Osteocyte (in vitro differentiated cells): ENCODE measurements at places on chromosomes 6 and 20. TPM values are rescaled to one million over a fixed set of nuclear protein-coding genes. Genes with fewer than 3 reads are reported as not detected.

SIM1 gene
- total RNA-seq, result 1.6 and 2.6 TPM in 2 replicates

- H3K27ac ChIP-seq, result no peak overlapping the region
- peaks cover 8% of the 10 kb centered on the region for H3K4me1 ChIP-seq
- H3K36me3 ChIP-seq, result peaks cover 21% of the 10 kb centered on the region
- H3K4me3 ChIP-seq, result no peak overlapping the region
- no peaks in the 10 kb centered on the region for H3K27me3 ChIP-seq
Observed at GRCh38 chr6:125853756-125854155, 63.0 kb downstream of the NCOA7 start.

SPEF1 gene
- total RNA-seq, result 0.24 TPM in 1 of 2 replicates, not detected in the other

PLN gene
- not detected in 2 replicates for total RNA-seq

DNA sequence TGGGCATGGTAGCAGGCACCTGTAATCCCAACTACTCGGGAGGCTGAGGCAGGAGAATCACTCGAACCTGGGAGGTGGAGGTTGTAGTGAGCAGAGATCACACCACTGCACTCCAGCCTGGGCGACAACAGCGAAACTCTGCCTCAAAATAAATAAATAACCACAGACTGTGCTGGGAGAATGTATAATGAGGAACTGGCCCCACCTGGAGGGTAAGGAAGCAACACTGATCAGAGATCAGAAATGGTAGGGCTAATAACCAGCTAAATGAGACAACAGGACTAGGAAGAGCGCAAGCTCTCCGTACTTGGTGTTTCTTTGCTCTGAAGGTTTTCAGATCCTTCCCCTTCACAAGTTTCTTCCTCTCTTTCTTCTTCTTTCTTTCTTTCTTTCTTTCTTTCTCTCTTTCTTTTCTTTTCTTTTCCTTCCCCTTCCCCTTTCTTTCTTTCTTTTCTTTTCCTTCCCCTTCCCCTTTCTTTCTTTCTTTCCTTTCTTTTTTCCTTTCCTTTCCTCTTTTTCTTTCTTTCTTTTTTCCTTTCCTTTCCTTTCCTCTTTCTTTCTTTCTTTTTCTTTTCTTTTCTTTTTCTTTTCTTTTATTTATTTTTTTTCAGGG, 14.6 kb downstream of the CCM2L start:
- no peaks in the 10 kb centered on the region for H3K4me1 ChIP-seq
- H3K27ac ChIP-seq, result no peak overlapping the region
- DNase-seq, result no peak
- H3K4me3 ChIP-seq, result no peak overlapping the region
- no peaks in the 10 kb centered on the region for H3K36me3 ChIP-seq

- H3K36me3 ChIP-seq, result no peaks in the 10 kb centered on the region
- no peak overlapping the region for H3K4me3 ChIP-seq
- no peak overlapping the region for H3K27ac ChIP-seq
- peaks cover 14% of the 10 kb centered on the region for H3K4me1 ChIP-seq
- H3K27me3 ChIP-seq, result peaks cover 6% of the 10 kb centered on the region
Observed at GRCh38 chr20:24935140-24935539, 13.9 kb upstream of the CST7 start.

DNA sequence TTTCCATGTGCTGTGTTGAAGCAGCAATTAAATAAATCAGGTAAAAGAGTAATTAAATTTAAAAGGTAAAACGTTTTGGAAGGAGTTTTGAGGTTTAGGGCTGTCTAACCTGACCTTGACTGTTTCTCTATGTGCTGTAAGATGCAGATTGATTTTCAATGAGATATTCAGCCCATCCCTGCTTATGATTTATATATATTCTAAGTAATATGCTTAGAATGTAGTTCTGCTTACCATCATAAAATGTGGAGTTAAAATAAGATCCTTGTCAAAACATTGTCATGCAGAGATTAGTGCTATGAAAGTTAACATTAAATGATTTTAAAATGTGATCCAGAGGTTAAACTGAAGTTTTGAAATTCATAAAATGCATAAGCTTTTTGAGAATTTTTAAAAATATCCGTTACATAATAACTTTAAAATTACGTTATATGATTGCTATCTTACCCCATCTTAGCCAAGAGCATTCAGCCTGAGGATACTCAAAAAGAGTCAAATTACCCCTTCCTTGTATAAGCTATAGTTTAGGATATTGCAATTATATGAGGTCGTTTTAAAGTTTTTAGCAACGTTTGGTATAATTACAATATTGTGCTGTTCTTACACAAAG, 122.5 kb downstream of the MTHFD1L start:
- no peak for DNase-seq
- H3K4me1 ChIP-seq, result peaks cover 10% of the 10 kb centered on the region
- H3K36me3 ChIP-seq, result peaks cover 10% of the 10 kb centered on the region

EPHA7 gene
- total RNA-seq, result 418 and 424 TPM in 2 replicates
